ENCODE measurements at places on chromosomes 5 and 9.

DNA sequence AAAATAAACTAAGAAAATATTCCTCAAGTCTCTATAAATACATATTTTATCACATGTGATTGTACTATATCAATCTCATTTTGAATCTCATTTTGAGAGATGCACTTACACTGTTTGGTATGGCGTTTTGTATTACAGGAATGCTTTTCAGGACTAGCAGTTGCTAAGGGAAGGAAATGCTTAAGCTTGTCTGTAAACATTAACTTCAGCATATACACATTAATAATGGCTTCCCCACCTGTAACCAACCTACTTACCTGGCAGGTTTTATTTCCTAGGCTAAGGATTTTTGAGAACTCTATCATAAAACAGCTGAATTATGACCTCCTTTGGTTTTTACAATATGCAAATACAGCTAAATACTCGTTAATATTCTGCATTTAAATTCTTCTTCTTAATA, 141.0 kb upstream of the GRHPR start:
- DNase-seq = no peak

GRCh38 chr5:172640822-172641358, at the start of gene NEURL1B:
Gene NEURL1B (plus strand): TSS chr5:172641263. CDS start chr5:172641407, 144 bp downstream.
- DNase-seq = peak; percentile 89

DNA sequence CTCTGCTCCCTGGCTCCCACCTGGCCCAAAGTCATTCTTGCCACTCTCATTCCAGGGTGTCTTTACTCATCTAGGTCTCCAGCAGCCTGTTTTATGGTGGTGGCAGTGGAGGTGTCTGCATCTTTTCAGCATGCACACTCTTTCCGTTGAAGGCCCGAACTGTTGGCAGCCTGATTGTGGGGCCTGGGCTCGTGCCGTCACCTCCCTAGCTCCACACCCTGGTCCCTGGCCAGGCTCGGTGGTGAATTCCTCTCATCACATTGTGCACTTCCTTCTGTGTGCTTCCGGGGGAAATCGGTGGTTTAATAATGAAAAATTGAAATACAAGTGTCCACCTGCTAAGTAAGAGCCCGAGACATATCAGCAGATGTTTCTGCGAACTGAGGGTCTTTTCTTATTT, 214.3 kb downstream of the TRIO start:
- DNase-seq = no peak

DNA sequence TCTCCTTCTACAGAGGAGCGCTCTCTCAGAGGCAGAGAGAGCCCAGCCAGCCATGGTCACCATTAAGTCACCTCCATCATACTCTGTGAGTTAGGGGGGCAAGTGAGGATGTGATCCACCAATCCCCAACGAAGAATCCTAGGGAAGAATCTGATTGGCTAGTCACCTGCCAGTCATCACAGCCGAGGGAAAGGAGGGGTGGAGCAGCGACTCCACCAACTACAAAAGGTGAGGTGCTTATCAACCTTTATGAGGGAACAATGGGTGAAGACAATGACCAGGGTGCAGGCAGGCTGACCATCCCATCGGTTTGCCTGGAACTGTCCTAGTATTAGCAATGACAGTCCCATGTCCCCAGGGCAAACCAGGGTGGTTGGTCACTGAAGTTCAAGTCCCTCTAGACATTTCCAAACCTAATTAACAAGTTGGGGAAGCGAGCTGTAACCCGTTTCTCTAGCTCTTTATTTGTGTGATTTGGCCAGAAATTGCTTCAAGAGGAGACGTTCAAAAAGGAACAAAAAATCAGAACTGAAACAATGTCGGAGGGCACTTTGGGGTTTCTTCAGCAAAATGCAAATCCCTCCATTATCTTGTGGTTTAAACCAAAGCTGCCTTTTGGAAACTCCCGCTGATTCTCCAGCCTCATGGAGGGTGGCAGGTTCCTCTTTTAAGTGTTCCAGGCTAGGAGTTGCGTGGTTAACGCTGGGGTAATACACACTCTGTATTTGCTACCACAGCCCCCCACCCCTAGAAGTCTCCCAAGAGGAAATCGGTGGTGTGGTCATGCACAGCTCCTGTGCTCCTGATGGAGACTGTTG, 18.8 kb upstream of the FCN1 start:
- DNase-seq = no peak

GRCh38 chr5:136522217-136522956, 157.0 kb upstream of the TRPC7 start:
- no peak for DNase-seq

DNA sequence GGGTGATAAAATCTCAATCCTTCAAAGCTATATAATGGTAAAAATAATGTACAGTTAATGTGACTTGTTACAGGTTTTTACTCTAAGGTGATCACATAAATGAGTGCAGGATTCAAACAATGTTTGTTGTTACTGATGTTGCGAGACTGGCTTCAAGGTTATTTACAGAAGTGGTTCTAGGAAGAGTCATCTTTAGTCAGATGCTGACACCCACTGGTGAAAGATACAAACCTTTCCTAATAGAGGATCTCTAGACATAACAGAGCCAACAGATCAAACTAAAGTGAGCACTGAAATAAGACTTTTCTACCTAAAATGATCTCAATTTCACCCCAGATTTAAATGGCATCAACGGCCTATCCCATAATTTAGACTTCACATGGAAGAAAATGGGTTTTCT, 20.2 kb downstream of the ARSB start:
- DNase-seq = peak; percentile 6

DNA sequence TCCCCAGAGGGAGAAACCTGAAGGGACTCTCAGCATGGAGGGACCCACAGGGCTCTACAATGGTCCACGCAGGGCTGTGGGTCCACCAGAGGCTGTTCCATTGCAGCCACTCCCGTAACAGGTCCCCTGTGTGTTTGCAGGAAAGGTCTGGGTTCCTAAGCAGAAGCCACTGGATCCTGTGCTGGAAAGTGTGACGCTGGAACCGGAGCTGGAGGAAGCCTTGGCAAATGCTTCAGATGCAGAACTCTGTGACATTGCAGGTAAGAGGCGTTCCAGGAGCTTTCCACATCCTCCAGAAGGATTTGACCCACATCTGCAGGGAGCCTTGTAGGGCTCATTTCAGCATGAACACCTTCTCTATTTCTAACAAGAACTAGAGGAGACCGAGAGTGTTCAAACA, 51.7 kb downstream of the TMOD1 start:
- DNase-seq = no peak

DNA sequence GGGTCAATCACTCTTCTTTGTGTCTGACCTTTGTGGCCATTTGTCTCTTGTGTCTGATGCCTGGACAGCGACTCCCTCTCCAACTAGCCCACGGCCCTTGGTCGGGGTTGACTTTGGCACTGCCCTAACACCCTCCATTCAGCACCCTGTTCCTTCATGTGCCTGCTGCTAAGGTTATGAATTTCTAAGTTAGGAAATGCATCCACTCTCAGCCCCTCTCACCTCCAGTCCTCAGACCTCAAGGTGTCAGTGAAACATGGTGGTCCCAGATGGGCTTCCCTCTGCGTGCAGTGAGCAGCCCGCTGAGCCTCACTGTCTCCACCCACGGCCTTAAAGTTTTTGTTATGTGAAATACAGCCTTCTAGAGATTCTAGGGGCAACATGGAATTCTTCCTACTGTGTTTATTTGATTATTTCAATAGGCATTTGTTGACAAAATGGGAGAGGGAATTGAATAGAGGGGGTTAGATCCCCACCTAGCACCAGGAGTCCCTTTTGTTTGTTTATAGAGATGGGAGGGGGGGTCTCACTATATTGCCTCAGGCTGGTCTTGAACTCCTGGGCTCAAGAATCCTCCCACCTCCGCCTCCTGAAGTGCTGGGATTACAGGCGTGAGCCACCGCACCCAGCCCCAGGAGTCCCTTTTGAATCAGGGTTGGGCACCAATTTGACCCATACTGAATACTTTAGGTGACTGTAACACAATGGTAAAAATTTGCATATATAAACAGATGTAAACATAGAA, 1.6 kb upstream of the GLIPR2 start:
- no peak for DNase-seq

GRCh38 chr9:110623462-110624025, 44.0 kb upstream of the SVEP1 start:
- peak; percentile 24 for DNase-seq

DNA sequence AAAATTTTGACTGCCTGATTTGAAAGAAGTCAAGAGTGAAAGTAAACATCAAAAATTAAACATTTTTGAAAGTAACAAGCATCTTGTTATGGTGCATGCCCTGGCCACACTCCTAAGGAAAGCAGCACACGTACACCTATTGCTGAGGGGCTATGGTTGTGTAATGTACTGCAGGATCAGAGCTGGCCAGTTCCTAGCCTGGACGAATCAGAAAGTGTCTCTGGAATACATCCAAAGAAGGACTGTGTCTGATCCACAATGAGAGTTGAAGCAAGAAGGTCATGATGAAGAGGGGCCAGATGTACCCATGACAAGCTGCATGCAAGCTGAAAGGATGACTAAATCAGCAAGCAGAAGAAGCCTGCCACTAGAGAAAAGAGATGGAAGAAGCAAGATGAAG, 618.2 kb downstream of the TLE1 start:
- no peak for DNase-seq

GRCh38 chr9:37683531-37684371, 33.0 kb downstream of the FRMPD1 start:
- no peak for DNase-seq

- no peak for DNase-seq
Observed at GRCh38 chr9:135240222-135240621, 152.8 kb downstream of the OLFM1 start.

GRCh38 chr9:96467784-96468183, 17.8 kb downstream of the HABP4 start:
- no peak for DNase-seq

- DNase-seq = no peak
Observed at GRCh38 chr9:10062629-10063395, 550.0 kb downstream of the PTPRD start.

GRCh38 chr5:102818934-102819333, 63.8 kb downstream of the PAM start:
- no peak for DNase-seq

DNA sequence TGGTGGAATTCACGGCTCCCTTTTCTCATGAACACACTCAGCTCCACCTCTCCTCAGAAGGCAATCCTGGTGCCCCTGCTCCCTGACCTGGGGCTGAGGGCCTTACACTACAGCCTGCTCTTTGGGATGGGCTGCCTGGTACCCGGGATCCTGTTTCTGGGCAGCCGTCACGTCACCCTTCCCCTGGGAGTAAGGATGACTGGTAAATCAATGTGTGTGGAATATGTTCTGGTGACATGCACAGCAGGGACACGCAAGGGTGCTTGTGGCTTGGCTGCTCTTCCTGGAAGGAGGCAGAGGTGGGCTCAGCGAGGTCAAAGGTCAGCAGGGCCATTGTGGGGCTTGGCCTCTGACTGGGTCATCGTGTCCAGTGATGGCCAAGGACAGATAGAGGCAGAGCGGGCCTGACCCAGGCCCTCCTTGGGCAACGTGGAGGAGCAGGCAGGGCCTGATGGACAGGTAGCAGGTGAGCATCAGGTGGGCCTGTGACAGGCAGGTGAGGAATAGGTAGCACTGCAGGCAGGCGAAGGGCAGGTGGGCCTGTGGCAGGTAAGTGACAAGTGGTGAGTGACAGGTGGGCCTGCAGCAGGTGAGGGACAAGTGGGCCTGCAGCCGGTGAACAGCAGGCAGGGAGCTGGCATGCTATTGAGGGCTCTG, 399.4 kb upstream of the IRX4 start:
- DNase-seq = no peak

DNA sequence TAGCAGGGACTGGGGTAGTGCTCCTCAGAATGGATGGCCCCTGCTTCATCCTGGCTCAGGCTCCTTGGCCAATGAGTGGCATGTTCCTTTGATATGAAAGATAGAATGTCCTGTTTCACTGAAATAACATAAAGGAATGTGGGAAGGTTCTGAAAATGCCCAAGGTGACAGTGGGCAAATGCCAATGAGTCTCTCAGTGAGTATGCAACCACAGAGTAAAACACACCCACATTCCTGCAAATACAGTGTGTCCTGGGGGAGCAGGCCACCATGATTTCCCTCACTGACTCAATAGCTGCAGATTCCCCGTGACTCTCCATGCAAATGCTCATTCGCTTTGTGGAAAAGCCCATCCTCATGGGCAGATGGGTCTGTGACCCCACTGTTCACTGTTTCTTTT, 36.4 kb downstream of the ZNF366 start:
- DNase-seq = peak; percentile 51

DNA sequence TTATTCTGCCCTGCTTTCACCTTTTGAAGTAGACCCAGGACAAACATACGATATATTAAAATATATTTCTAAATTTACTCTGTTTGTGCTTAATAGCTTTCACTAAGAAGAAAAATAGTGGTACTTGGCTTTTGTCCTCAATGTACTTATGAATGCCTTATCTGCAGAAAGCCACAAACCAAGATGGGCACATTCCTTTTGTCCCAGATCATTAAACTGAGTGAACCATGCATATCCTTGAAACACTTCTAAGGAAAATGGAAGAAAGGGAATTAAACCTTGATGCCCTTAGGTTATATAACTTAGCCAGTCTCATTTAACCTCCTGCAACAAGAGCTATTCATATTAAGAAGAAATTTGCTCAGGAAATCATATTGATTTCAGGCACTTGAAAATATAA, 553.8 kb upstream of the CDH9 start:
- no peak for DNase-seq

DNA sequence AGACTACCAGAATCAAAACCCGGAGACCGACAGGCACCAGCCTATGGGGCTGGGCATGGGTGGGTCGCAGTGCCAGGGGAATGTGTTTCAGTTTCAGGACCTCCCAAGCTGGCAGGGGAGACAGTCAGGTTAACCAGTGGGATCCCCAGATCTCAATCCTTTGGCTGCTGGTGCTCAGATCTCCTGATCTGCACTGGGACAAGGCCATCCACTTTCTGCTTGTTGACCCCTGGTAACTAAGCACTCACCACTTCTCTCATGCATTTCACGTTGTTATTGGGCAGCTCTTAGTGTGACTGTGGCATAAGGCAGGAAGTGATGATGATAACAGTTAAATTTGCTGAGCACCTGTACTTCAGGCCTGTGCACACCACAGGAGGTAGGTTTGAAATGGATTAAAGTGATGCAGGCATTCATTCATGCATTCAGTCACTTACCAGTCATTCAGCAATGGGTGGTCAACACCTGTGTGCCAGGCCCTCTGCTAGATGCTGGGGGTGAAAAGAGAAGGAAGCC, 42.1 kb upstream of the STXBP1 start:
- DNase-seq = no peak

DNA sequence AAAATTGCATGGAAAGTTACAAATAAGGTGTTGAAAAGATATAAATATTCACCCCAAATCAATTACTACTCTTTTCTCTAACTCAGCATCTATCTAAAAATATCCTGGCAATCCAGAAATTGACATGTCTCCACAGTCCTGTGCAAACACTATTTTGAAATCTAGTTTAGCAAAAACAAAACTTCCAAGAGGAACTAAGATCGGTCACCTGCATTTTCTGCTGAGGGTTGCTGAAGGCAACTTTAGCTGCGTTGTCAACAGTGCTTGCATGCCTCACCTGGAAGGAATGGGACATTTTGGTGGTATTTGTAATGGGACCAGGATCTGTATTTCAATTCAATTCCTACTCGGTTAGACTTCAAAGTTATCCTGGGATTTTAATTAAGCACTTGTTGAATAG, 398.3 kb downstream of the NTRK2 start:
- DNase-seq = no peak

Data from H54 (cell line).